ENCODE measurements at places on chromosomes 7 and 10. TPM values are rescaled to one million over a fixed set of nuclear protein-coding genes. Genes with fewer than 3 reads are reported as not detected.

ZPBP gene
- total RNA-seq, result not detected

FGFBP3 gene
- 0.09 TPM for total RNA-seq

WEE2 gene
- total RNA-seq, result not detected

EZH2 gene
- total RNA-seq, result 8.0 TPM

MYL7 gene
- total RNA-seq, result not detected

COL1A2 gene
- 1,191 TPM for total RNA-seq

ZNF804B gene
- not detected for total RNA-seq

SORCS1 gene
- not detected for total RNA-seq

GATA3 gene
- total RNA-seq, result 0.09 TPM

TMEM140 gene
- total RNA-seq, result 8.3 TPM

NPFFR1 gene
- total RNA-seq, result not detected

GPRIN2 gene
- total RNA-seq, result not detected

ZNF736 gene
- 7.9 TPM for total RNA-seq

MSRB2 gene
- total RNA-seq, result 7.6 TPM

LRCH4 gene
- 6.2 TPM for total RNA-seq

WNT2 gene
- total RNA-seq, result 0.19 TPM

CPVL gene
- total RNA-seq, result not detected

STAG3 gene
- total RNA-seq, result 0.09 TPM

MINDY4 gene
- total RNA-seq, result 4.0 TPM

ECHDC3 gene
- total RNA-seq, result 1.8 TPM

HOXA13 gene
- not detected for total RNA-seq

LIPF gene
- not detected for total RNA-seq

FAM237B gene
- not detected for total RNA-seq

STK31 gene
- total RNA-seq, result 0.19 TPM

LGI1 gene
- not detected for total RNA-seq

ANKRD30A gene
- not detected for total RNA-seq

ADAM22 gene
- total RNA-seq, result 0.38 TPM

SLC26A4 gene
- total RNA-seq, result 0.99 TPM

DKK1 gene
- 86.2 TPM for total RNA-seq

PDZD7 gene
- 0.27 TPM for total RNA-seq

NUP205 gene
- total RNA-seq, result 62.8 TPM

Data from endothelial cell of coronary artery (primary cell).